HT1080 (cell line): ENCODE measurements at places on chromosomes 7 and 10.
A peak's percentile ranks its signal among the peaks of the same experiment; 100 is the strongest.

DNA sequence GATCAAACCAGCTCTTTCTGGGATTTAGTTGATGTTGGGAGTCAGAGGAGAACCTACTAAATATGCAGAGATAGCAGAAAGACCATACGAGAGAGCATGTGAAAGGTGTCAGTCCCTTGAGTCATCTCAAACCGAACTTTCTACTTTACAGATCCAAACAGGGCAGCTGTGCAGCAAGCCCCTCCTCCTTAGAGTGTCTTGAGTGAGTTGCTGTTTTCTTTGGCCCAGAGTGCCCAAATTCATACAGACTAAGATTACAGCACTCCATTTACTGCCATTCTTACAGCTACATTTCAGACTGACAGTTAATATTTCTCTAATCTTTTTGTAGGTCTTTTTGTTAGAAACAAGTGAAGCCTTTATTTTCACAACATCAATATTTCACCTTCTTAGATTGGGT, 53.4 kb downstream of the NRCAM start:
- peak; percentile 43 for DNase-seq

- DNase-seq = no peak
These were observed 12.0 kb upstream of the MEST start for GRCh38 chr7:130479716-130480400.

- DNase-seq = no peak
These were observed 29.0 kb downstream of the MGAM2 start for GRCh38 chr7:142140401-142140959.

- no peak for DNase-seq
These were observed 9.7 kb downstream of the CD36 start for GRCh38 chr7:80648031-80648600.

- no peak for DNase-seq
These were observed 37.0 kb upstream of the DNAJB6 start for GRCh38 chr7:157299613-157300368.

DNA sequence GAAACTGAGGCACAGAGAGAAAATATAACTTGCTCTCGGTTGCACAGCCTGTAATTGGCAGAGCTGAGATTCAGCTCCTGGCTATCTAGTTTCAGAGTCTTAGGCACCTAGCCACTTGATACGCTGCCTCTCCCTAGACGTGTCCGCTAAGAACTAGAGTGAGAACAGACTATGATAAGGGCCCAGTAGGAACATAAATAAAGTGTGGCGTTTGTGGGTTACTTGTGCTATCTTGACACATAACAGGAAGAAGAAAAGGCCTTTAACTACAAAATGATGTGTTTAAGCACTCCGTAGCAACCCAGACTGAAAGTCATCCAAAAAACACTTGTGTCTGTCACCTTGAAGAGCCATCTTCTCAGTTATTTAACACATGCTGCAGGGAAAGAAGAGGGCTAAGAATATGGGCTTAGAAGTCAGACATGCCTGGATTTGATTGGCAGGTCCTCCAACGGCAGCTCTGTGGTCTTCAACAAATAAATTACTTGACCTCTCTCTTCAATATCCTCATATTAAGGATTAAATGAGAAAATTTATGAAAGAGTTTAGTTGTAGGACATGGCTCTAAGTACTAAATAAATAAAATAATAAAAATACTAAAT, 96.2 kb downstream of the SGMS1 start:
- DNase-seq = no peak

GRCh38 chr7:2761131-2761624, 73.2 kb downstream of the AMZ1 start:
- DNase-seq = no peak

DNA sequence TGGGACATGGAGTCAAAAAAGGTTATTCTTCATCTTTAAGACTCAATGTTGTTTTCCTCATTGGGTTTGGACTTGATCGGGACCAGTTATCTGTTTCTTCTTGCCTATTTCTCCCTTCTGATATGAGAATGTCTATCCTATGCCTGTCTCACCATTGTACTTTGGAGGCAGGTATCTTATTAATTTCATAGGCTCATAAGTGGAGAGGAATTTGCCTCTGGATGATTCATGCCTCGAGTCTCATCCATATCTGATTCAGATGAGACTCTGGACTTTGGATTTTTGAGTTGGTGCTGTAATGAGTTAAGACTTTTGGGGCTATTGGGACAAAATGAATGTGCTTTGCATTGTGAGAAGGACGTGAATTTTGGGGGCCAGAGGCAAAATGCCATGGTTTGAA, 36.2 kb upstream of the CCDC7 start:
- DNase-seq = no peak

DNA sequence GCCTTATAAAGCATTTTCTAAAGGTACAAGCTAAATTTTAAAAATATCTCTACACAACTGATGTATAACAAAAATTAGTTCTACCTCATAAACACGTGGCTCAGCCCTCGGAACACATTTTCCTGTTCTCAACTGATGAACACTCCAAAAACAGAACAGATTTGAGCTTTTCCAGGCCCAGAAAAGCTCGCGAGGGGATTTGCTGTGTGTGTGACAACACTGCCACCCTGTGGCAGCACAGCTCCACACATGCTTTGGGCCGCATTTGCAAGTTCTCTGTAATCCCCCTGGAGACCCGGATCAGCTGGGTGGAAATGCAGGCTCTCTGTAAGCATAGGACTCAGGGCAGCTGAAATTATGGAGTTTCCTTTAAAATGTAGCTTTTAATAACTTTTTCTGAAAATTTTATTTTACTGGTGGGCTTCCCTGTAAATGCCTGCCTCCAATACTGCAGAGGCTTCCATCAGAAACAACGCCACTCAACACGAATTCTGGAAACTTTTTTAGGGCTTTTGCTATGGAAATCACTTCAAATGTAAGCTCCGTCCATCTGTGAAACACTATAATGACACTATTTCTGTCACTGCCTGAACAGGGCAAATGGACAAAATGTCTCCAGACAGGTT, 155.5 kb downstream of the COBL start:
- DNase-seq = peak; percentile 43

GRCh38 chr7:34131371-34131770, 226.0 kb downstream of the BMPER start:
- no peak for DNase-seq

- no peak for DNase-seq
These were observed 4.5 kb downstream of the MBL2 start for GRCh38 chr10:52768001-52768532.

DNA sequence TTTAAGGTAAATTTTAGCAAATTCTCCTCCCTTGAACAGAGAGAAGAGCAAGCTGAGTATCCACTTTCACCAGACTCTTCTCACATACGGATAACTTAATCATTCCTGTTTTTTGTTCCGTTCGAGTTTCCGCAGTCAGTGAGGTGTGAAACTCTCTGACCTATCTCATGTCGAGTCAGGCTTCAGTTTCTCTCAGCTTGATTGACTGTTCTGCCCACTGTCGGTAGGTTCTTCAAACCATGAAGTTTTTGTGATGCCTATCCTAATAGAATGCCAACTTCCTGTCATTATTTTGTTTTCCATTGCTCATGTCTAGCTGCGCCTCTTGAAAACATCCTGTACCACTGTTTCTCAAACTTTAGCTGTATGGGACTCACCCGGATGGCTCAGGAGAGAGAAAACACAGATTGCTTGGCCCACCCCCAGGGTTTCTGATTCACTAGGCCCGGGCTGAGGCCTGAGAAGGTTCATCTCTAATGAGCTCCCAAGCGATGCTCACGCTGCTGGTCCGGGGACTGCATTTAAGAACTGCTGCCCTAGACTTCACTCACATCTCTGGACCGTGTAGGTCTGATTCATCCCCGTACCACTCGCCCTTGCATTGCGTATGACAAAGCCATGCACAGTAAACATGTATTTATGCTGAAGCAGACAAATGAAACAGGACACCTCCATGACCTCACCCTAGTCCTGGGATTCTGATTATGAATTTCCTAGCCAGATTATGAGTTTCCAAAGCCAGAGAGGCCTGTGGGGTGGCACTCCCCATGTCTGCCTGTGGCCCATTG, 208.4 kb upstream of the AGK start:
- peak; percentile 37 for DNase-seq

DNA sequence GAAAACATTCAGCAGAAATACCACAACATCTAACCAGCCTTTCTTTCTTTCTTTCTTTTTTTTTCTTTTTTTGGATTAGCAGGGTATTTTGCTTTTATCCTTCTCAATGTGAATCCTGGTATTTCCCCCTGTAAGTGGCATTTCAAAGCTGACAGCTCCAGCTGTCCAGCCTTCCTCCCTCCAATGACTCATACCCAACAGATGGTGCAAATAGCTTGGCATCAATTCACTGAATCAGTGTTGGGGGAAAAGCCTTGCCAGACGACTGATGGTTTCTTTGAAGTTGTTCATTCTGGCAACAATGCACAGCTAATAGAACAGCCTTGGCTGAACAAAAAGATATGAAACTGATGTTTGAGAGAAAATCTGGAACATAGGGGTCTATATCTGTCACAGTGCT, 316.8 kb upstream of the STEAP1 start:
- peak; percentile 81 for DNase-seq

DNA sequence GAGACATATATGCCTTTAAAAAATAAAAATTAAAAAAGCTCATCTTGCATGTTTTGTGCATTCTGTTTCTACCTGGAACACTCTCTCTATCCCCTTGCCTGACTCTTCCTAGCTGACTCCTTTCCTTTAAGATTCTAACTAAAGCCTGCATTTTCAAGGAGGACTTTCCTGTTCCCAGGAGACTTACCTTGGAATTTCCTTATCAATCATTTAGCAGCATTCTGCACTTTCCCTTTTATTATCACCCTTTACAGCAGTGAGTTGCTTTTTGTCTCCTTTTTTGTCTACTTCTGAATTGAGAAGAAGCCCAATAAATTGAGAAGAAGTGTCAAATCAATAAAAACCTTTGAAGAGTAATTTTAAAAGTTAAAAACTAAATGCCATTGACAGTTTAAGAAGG, 142.2 kb upstream of the TMEM196 start:
- DNase-seq = no peak
